ENCODE measurements at places on chromosomes 6 and 20. TPM values are rescaled to one million over a fixed set of nuclear protein-coding genes. Genes with fewer than 3 reads are reported as not detected.

DNA sequence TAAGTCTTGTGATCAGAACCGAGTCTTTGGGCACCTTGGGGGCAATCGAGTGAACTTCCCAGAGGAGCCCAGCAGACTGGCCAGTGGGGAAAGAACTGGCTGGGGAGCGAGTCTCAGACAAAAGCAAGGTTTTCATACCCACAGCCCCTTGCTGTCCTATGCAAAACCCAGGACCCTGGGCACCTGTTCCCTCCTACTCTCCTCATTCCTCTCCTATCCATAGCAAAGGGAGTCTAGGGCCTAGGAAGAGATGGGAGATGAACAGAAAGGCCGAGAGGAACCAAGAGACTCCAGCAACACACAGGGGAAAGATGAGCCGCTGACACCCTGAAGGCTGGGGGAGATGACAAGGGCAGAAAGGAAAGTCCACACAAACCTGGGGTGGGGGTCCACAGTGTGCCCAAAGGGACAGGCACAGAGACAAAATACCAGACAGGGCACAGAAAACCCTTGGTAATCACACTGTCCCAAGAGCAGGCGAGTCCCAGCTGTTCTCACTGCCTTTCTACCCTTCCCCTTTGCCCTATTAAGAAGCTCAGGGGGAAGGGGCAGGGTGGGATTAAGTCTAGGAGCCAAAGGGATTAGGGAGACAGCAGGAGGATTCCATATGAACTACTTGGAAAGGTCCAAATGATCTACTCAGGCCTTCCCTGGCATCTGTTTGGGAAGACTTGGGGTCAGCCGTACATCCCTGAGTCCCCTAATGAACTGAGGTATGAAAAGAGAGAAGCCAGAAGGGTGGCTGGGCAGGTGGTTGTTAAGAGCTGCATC lies 6.5 kb downstream of the PPP1R18 start:
- DNase-seq, result no peak

The SYTL3 gene
- polyA plus RNA-seq, result 4.0 TPM

The HLA-DQA1 gene
- 3.8 TPM for polyA plus RNA-seq

DNA sequence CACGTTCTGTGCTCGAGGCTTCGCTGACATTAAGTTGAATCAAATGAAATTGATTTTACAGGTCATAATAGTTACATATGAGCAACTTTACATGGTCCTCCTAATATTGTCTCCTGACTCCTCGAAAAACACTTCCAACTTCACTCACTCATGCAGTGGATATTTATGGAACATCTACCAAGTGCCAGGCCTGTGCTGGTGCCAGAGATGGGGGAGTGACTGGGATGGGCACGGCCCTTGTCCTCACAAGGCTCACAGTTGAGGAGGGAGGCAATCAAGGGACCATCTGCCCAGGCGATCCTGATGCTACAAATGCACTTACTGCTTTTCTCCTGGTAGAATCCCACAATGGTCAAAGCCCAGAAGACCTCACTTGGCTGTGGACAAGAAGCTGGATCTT lies 426.4 kb downstream of the PREX1 start:
- DNase-seq, result no peak

DNA sequence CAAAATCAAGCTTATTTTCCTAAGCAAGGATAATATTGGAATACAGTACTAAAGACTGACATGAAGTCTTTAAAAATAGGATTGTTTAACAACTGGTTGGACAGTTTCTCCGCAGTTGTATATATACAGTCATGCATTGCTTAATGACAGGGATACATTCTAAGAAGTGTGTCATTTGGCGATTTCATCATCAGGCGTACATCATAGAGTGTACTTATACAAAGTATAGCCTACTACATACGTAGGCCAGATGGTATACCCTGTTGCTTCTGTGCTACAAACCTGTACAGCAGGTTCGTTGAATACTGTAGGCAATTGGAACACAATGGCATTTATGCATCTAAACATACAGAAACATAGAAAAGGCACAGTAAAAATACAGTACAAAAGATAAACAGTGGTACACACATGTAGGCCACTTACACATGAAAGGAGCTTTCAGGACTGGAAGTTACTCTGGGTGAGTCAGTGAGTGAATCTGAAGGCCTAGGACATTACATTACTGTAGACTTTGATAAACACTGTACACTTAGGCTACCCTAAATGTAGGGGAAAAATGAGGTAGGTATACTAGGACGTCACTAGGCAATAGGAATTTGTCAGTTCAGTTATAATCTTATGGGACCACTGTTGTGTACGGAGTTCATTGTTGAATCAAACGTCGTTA lies 20.1 kb downstream of the HECA start:
- no peak for DNase-seq

DNA sequence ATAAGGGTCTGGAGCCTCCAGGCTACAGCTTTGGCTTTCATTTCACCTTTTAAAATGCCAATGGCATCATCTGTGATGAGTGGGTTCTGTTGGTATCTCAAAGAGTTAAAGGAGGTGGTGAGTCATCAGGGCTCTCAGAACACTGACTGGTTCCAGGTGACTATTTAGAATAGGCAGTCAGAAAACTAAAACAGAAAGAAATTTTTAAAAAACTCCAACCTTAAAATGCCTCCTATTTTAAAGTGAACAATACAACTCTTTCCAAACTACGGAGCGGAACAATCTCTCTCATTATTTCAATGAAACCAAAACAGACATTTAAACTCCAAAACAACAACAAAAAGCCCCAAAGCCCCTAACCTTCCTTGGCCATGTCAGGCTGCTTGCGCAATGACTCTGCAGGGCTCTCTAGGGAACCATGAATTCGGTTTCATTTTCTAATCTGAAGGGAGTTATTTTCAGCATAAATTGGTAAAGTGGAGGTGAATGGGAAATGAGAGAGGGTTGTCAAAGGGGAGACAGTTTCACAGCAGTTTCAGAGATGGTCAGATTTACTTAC lies 194.9 kb downstream of the KIF6 start:
- DNase-seq, result no peak

The RRAGD gene
- 33.0 TPM for polyA plus RNA-seq

The ACSS1 gene
- polyA plus RNA-seq, result 29.4 TPM

DNA sequence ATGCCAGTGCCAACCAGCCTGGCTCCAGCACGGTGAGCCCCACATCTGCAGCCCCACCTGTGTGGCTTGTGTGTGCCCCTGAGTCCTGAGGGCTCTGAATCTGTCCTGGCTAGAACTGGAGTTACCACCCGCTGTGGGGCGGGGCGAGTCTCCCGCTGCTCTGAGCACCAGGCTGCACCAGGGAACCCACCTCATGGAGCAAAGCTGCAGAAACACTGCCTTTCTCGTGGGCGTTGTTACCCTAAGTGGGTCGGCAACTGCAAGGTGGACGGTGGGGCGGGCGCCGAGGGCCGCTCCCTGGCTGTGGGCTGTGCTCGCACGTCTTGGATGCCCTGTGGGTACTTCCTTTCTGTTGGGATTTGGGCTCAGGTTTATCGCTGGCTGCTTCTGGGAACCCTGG lies 12.7 kb upstream of the ZBTB46 start:
- no peak for DNase-seq

- no peak for DNase-seq
Observed at GRCh38 chr6:138105446-138105845, 1.8 kb downstream of the PERP start.

DNA sequence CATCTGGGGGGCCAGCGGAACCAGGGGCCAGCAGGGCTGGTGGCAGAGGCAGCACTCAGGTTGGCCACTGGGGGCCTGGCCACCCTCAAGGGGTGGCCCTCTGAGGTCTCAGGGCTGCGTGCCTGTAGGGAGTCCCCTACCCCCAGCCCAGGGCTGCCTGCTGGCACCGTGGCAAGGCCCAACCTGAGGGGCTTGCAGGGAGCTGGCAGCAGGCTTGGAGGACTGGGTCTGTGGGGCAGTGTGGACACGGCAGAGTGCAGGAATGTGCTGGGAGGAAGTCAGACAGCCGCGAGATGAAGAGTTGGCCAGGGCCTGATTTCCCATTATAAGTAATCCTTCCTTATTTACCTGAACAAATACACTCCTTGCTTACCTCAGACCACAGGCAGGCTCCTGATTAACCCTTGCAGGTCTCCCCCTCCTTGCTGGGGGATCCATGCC lies at the start of gene SPDEF:
SPDEF (minus strand) TSS at position 299 of the 441 bp plus-strand sequence. CDS start 11,874 bp downstream, outside the sequence.
- no peak for DNase-seq

DNA sequence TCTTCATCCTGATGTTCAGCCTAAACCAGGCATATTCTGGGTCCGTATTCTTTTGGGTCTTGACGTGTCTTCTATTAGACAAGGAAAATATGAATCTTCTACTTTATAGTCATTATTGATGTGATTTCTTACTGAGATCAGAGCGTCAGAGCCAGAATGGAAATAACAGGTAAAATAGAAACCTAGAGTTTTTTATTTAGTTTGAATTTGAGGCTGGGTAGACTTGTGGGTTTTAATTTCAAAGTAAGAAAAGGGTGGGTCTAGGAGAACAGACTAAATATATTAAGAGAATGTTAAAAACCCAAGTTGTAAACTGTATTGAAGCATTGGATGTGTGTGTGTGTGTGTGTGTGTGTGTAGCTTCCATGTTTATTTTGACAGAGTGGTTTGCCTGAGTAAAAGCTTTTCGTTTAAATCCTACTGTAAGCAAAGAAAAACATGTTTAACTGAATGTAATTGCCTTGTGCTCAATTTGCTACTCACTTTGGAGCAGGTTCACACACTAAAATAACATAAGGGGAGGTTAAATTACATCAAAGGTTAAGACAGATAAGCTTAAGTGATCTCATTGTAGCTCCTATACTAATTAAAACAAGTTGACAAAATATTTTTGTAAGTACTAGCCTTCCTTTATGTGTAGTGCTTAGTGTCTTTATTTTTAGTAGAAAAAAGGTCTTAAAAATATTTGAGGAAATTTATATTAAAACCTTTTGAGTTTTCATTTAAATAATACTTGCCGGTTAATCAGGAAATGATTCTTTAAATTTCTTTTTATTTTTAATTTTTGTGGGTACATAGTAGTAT lies 17.4 kb downstream of the HECA start:
- no peak for DNase-seq

GRCh38 chr6:153129873-153130514 lies 1.1 kb downstream of the RGS17 start:
- no peak for DNase-seq

DNA sequence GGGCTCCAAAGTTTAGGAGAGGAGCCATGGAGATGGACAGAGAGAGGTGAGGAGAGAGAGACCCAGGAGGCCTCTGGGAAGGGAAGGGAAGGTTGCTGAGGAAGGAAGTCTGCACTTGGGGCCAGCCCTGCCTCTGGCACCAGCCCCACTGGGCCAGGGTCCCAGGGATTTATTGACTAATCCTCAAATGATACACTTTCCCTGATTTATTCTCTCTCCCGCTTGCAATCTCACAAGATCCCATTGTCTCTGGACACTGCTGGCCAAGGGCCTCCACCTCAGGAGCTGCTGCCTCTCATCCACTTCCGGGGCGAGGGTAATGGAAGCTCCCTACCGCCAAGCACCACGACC lies 43.6 kb upstream of the FOXP4 start:
- DNase-seq, result no peak

DNA sequence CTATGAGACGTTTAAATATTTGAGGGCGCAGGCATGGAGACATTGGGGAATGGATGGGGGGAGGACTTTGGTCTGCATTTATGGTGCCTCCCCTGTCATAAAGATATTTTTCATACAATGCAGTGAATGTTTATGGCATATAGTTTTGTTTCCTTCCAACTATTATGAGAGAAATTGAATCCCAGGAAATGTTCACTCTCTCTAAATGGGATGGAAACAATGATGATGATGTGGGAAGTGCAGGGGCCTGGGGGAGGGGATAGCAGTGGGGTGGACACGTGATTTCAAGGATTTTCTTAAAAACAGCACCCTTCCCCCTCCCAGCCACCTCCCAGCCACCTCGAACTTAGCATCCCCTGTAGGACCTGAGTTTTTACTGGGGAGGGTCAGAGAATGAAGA lies 69.9 kb downstream of the TOX2 start:
- no peak for DNase-seq

The MCCD1 gene
- 18.6 TPM for polyA plus RNA-seq

DNA sequence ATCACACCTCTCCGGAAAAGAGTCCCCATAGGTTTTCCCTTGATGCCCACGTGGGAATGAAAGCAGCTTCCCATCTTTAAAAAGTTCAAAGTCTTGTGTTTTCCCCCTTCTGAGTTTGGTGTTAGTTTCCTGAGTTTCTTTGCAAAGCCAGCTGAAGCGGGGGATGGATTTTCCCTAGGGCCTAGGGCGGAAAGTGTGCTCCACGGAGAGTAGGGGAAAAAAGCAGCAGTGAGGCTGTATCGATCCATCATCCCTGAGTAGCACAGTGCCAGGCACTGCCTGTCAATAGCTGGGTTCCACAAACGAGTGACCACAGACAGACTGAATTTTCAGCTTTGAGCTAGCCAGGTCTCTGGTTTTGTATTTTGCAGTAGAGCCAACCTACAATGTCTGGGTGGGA lies 1.3 kb downstream of the DAAM2 start:
- no peak for DNase-seq

DNA sequence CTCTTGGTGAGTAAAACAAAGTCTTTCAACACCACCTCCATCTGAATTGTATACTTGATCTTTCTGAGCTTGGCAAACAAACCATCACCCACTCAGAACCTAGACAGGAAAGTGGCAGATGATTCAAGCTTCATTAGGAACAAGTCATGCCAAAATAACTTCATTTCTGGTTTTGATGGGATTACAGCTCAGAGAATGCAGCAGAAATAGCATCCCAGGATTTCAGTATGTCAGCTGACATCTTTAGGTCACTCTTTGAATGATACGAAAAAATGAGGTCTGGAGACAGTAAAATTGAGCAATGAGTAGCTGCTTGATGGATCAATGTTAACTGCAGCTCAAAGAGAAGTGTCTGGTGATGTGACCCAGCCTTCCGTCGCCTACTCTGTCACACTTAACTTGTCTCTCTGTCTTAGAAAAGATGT lies 92.4 kb downstream of the GJA10 start:
- DNase-seq, result no peak

DNA sequence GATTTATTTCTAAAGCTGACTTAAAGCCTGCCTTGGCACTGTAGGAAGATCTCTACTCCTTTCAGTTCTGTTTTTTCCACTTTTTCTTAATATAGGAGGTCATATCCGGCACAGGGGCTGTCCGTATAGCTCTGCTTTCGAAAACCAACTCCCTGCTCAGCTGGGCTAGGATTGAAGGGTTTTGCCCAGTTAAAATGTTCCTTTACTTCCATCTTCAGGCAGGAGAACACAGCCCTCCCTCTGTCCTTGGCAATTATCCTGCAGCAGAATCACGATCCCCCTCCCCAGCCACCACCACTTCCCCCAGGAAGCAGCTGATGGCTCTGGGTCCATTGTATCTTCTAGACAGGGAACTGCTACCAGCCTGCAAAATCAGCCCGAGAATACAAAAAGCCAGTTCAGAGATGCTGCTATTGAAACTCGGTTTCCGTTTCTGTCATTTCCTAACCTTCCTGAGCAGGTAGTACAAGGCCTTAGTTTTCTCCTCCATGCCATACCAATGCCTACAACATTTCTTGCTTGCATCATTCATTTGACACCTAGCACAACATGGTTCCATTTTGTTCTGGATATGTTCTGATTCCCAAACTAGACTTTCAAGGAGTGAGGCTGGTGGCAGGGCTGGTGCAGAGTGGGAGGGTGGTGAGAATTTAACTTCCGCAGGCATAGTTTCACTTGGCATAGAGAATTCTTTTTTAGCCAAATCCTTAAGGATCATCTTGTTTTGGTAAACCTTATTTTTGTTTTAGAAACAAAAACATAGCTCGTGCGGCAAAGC lies 53.9 kb downstream of the FAM50B start:
- DNase-seq, result no peak

- no peak for DNase-seq
Observed at GRCh38 chr20:36562724-36563123, 10.7 kb upstream of the TGIF2 start.

The PPP1R16B gene
- polyA plus RNA-seq, result 6.5 TPM
